ENCODE measurements at places on chromosomes 16 and 17.

DNA sequence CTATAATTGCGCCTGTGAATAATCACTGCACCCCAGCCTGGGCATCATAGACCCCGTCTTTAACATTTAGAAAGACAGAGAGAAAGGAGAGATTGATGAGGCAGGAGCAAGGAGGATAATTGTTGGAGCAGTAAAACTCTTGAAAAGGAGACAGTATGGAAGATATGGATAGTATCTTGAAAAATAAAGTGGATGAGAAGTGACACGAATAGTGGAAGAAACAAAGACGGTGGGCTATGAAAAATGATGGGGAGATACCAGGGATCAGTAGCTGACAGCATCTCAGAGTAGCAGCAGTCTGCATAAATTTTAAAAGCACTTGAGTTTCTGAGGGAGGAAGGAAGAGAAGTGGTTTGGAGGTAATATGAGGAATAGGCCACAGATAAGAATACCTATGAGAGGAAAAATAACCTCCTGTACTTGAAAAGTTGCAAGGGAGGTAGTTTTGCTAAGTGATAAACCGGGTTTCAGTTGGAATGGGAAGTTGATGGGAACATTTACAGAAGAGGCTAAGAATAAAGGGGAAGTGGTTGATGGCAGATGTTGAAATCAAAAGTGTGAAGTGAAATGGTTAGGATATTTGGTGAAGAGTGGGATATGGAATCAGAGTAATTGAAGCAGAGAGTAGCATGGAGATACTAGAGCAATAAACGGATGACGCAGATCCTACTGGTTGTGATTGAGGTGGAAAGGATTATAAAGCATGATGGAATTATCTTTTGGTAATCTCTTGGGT, 1.8 kb upstream of the PPM1D start:
- no peak for DNase-seq

GRCh38 chr16:76824221-76824620, 366.8 kb upstream of the MON1B start:
- DNase-seq = no peak

DNA sequence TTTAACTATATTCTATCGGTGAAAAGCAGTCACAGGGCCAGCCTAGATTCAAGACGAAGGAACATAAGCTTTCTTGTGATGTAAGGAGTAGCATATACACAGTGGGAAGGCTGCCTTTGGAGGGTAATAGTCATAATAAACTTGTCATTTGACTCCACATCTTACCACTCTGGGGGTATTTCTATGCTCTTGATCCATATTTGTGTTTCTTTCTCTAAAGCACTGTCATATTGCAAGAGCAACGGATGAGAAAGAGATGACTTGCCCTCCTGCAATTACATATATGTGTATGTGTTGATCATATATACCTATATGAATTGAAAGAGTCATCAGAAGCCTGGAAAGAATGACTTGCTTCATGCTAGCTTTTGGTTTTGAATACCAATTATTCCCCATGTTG, 225.4 kb upstream of the HS3ST3A1 start:
- no peak for DNase-seq

GRCh38 chr17:61461586-61461966, 9.4 kb downstream of the TBX4 start:
- no peak for DNase-seq

DNA sequence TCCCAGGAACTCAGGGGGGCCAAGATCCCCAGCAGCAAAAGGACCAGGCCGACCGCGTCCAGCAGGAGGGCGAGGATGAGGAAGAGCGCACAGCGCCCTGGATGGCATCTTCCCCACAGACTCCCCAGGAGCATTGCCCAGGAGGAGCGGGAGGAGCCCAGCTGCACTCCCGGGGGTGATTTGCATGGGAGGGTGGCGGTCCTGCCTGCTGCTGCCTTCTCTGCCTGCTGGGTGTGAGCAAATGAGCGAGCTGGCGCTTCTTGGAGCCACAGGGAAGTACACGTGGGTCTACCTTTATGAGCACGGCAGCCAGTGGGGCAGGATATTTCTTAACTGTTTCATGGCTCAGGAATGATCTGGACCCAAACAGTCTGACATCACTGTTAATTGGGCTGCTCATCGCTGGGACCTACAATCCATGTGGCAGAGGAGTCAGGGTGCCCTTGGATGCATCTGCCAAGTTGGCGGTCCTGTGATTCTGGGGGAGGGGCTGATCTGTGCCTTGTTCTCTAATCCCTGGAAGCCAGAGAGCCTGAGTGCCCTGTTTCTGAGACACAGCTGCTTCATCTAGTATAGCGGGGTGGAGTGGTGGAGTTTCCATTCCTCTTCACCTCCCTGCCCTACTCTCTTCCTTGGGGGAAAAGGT, at the start of gene TMEM238L:
Gene TMEM238L (minus strand): TSS at position 270 of the 646 bp plus-strand sequence. CDS start 136 bp downstream, at position 134.
- DNase-seq = no peak

DNA sequence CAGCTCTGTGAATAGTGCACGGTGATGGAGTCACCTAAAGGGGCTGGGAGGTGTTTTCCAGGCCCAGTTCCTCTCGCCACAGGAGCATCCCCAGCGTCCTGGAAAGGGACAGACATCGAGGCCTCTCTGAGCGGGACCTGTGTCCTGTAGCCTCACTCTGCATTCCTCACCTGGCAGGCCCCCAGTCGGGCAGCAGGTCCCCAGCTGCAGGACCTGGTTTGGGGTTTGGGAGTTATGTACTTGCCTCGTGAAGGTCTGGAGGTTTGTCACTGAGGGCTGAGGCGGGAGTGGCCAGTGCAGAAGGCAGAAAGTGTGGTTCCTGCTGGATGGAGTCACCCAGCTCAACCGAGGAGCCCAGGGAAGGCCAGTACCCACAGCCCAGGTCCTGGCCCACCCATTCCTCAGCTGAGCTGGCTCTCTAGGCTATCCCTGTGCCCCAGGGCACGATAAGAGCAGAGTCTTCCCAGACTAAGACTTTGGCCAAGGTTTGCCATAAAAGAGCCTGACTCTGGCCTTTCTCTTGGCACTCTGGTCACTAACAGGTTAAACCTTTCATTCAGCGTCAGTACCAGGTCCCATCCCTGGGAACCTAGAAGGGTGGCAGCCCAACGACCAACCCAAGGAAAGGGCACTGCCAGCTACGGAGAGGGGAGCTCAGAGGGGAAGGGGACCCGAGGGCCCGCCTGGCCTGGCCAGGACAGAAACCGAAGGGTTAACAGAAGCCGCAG, 24.4 kb downstream of the TBX4 start:
- DNase-seq = no peak

- no peak for DNase-seq
Measured at GRCh38 chr16:10020866-10021265, 161.4 kb downstream of the GRIN2A start.

GRCh38 chr17:47305302-47305923, 18.3 kb upstream of the EFCAB13 start:
- DNase-seq = no peak

DNA sequence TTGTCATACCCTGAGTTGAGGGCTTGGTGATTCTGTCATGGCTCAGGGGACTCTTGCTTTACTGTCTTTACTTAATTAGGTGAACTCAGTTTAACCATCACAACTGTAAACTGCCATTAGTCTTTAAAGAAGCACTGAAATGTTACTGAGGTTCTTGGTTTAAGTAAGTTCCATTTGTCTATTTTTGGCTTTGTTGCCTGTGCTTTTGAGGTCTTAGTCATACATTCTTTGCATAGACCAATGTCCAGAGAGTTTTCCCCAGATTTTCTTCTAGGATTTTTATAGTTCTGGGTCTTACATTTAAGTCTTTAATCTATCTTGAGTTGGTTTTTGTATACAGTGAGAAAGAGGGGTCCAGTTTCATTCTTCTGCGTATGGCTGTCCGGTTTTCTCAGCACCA, 137.5 kb downstream of the SOCS1 start:
- DNase-seq = no peak

- DNase-seq = no peak
Measured at GRCh38 chr16:21326459-21326858, 48.4 kb upstream of the CRYM start.

GRCh38 chr16:23966597-23967394, 131.0 kb downstream of the PRKCB start:
- DNase-seq = no peak

DNA sequence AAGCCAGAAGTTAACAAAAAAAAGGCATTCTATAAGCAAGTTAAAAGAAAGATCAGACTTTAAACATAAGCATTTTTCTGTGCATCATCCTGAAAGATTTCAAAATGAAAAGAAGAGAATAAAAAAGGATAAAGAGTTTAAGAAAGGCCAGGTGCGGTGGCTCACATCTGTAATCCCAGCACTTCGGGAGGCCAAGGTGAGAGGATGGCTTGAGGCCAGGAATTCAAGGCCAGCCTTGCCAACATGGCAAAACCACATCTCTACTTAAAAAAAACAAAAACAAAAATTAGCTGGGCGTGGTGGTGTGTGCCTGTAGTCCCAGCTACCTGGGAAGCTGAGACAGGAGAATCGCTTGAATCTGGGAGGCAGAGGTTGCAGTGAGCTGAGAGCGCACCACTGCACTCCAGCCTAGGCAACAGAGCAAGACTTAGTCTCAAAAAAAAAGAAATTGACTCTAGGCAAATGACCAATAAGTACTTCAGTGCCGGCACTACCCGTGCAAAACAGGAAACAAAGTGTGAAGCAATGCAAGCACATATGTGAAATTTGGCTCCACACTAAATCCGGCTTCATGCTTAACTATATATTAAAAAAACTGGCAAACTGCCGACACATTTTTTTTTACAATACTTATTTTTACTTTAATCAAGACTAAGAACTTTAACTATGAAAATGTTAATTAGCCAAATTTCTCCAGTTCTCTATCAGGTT, 83.2 kb upstream of the C17orf78 start:
- DNase-seq = no peak

GRCh38 chr17:280216-280615, 72.4 kb downstream of the RPH3AL start:
- DNase-seq = no peak

GRCh38 chr16:54974367-54974766, 43.7 kb downstream of the IRX5 start:
- no peak for DNase-seq

GRCh38 chr17:3636908-3637373, 381 bp downstream of the CTNS start:
- no peak for DNase-seq

DNA sequence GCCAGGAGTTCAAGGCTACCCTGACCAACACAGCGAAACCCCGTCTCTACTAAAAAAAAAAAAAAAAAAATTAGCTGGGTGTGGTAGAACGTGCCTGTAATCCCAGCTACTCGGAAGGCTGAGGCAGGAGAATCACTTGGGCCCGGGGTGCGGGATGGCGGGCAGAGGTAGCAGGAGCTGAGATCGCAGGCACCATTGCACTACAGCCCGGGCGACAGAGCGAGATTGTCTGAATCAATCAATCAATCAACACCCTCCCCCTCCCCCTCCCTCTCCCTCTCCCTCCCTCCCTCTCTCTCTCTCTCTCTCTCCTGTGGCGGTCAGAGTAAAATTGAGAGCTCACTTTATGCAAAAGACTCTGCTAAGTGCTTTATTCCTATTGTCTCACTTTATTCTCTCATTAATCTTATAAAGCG, 1.2 kb downstream of the HSDL1 start:
- DNase-seq = no peak

All from psoas muscle (tissue), 8 donors.